Suprapubic skin (tissue), 4 donors: ENCODE measurements at places on chromosomes 7 and 10.
A peak's percentile ranks its signal among the peaks of the same experiment; 100 is the strongest.

DNA sequence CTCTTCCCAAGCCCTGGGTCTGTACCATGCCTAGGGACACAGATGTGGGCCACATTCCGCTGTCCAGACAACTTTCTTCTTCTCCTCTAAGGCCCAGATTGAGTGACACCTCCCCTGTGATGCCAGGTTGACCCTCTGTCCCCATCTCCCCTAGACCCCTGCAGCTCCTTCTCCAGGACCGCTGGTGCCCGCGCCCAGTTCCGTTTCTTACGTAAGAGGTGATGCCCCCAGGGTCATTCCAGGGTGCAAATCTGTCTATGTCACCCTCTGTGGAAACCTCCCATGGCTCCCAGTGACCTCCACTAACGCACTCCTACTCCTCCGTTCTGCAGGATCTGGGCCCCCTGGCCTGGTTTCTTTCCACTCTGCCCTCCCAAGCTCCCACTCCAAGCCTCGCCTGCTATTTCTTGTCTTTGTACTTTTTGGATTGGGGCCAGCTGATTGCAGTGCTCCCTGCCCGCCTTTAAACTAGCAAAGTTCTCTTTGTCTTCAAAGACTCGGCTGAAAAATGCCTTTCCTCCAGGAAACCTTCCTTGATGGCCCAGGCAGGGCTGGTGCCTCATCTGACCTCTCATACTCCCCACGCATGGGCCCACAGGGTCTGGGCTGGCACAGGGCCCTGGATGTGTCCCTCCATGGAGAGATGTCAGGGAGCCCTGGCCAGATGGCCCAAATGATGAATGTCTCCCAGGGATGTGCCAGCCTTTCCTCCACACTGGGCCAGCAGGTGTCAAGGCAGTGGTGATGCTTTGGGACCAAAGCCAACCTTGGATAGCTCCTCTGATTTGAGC is 21.3 kb upstream of the ELN start:
- DNase-seq: no peak

DNA sequence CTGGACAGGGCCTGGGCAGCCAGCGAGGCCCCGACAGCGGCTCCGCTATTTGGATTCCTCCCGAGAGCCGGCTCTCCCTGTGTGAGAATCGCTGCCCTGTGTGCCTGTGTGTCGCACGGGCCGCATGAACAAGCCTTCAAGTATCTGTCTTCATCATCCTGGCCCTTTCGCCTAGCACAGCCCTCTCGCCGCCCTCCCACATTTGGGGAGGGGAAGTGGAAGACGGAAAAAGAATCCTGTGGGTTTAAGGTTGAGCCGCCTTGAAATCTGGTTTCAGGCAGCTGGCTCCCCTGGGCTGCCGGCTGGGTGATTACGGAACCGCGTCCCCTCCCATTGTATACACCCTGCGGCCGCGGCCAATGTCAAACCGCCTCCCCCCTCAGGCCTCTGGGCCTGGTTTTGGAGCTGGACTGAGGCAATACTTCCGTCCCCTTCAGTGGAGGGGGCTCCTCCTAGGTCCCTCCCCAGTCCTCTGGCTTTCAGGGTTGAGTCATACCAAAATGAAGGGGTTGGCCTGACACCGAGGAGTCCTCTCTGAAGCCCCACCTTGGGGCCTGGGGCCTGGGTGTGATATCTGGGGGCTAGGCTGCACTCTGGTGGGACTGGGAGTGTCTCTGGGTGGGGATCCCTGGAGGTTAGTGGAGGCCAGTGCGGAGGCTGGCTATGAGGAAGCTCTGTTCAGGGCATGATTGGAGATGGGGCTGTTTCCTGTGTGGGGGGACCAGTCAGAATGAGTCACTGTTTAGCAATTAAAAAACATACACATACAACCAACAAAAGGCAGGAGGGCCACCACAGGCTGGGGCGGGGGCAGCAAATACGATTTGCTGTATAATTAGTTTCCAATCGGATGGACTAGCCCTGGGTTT is 1.7 kb downstream of the TRIM8 start:
- DNase-seq: peak; percentile 96

GRCh38 chr10:13787015-13787421 is 200.3 kb downstream of the PRPF18 start:
- DNase-seq: no peak

GRCh38 chr10:114048472-114048871 is 4.8 kb downstream of the ADRB1 start:
- DNase-seq: no peak

DNA sequence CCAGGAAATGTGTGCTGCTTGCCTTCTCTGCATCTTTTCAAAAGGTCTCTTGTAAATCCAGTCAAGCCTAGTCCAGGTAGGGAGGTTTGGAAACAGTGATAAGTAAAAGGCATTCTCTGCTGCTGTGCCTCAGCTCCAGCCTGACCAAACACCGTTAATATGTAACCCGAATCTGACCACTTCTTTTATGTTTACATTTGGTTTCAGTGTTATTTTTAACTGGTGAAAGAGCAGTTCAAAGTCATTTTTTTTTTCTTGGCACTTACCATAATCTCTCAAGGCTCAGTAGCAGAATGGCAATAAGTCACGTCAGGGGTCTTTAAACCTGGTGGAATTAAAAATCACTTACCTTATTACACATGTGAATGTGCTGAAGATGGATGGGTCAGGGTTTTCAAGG is 216.8 kb downstream of the PTEN start:
- DNase-seq: no peak

- no peak for DNase-seq
Observed at GRCh38 chr7:156753229-156753560, 112.6 kb downstream of the RNF32 start.

DNA sequence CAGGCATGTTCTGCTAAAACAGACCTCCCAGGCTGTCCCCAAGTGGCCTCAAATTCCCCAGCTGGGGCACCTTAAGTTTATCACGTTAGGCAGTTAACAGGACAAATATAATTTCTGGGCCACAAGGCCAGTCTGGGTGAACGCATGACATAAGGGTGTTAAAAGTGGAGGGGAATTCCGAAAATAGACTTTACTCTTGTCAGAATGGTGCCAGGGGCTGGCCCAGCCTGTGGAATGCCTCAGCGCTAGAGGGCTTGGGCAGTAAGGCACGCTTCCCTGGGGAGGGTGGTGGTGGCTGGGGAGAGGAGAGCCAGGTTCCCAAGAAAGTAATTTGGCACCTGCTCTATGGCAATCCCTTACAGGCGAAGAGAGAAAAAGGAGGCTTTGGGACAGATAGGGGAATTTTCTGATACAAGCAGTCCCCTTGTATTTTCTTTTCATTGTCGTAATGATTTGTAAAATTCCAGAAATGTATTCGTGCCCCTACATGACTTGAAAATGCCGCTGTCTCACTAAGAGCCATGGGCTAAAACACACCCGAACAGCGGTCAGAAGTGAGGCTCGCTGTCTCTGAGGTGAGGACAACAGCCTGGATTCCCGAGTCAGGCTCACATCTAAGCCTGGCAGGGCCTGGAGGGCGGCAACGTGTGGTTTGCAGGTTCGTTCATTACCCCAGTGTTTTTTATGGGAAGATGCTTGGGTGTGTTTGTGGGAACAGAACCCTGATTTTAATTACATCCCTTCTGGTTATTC is 463.2 kb upstream of the GALNT17 start:
- no peak for DNase-seq

DNA sequence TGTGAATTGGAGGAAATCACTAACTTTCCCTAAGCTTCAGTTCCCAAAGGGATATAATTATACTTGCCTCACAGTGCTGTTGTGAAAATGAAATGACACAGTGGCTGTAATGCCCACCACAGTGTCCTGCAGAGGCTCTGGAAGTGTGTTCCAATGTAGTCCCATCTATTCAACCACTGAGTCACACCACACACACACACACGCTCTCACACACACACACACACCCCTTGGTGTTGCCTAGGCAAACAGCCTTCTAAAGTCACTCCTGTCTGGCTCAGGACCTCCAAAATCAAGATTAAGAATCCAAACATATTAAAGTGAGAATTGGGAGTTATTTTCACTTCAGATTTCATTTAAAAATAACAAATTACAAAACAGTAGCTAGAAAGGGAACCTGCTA is 73.3 kb downstream of the NRCAM start:
- no peak for DNase-seq

DNA sequence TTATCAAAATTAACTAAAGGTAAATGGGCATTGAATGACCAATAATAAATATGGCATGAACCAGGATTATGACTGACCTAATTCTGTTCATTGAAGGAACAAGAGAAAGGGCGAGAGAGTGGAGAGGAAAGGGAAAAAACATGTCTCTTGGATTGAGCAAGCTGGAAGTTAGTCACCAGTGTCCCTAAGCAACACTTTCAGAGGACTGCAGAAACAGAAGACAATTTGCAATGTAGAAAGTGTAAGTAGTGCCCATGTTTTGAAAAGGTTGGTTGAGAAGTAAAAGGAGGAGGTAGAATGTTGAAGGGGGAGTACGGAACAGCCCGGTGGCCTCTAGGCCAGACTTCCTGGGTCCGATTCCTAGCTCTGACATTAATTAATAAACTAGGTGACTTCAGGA is 94.6 kb downstream of the FAS start:
- DNase-seq: no peak

DNA sequence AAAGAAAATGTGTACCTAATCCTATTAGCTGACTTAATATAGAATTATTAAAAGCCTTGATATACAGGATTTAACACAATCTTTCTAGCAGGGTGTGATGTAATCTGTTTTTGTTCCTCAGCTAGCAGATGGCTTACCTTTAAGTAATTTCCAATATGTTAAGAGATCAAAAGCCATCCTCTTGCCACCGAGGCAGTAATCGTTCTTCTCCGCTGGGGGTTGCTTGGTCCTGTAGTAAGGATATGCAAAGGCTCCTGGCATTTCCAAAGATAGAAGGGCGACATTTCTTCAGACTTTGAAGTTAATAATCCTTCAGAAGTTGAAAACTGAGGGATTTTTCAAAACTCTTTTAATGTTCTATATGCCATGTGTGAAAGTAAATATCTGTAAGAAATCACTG is 156.4 kb downstream of the FZD1 start:
- no peak for DNase-seq

- no peak for DNase-seq
Observed at GRCh38 chr7:81957517-81957916, 187.7 kb upstream of the HGF start.

GRCh38 chr7:142859829-142860228 is 5.0 kb downstream of the EPHB6 start:
- peak; percentile 67 for DNase-seq

- no peak for DNase-seq
Observed at GRCh38 chr10:28627102-28627501, 50.2 kb upstream of the BAMBI start.

DNA sequence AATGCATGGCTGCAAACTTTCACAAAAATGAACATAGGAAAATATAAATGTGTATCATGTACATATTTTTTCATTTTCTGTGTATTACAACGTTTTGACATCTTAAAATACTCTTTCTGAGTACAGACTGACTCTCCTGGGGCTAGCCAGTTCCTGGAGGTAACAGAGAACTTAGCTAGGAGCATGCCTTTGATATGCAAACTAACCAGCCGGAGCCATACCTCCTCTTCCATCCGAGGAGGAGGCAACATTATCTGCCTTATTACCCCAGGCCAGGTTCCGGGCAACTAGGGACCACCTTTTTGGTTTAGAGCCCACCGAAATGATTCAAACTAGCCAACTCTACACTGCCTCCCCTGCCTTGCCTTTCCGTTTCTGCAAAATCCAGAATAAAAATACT is 33.7 kb upstream of the HECW1 start:
- DNase-seq: no peak

GRCh38 chr10:126375926-126376554 is 12.2 kb downstream of the ADAM12 start:
- no peak for DNase-seq

DNA sequence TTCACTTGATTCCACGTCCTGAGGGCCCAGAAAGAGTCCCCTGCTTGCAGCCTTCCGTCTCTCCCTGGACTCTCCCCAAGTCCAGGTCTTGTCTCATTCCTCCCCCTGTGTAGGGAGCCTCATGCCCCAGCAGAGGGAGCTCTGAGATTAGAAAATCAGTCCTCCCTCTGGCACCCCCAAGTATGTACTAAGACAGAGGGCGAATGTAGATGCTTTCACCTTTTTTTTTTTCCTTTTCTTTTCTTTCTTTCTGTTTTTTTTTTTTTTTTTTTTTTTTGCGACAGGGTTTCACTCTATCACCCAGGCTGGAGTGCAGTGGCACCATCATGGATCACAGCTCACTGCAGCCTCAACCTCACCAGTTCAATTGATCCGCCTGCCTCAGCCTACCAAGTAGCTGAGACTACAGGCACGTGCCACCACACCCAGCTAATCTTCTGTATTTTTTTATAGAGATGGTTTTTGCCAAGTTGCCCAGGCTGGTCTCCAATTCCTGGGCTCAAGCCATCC is 10.3 kb downstream of the SFXN3 start:
- DNase-seq: no peak

- no peak for DNase-seq
Observed at GRCh38 chr7:43669286-43670081, 59.8 kb downstream of the COA1 start.

DNA sequence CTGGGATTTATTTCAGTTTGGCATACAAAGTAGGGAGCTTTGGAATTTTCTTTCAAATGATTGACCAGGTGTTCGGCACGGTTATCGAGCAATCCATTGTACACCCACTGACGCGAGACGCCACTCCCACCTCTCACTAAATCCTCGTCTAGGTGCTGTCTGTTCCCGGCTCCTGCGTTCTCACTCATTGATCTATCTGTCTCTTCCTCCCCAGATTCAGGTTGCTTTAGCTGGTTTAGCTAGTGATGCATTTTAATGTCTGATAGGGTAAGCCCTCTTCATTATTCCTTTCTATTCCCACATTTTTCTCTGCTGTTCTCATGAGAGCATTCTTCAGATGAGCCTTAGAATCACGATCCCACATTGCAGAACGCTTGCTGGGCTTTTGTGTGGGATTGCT is 91.7 kb downstream of the ELFN1 start:
- DNase-seq: no peak

- DNase-seq: no peak
Observed at GRCh38 chr7:26526265-26526587, 234.6 kb downstream of the SNX10 start.

DNA sequence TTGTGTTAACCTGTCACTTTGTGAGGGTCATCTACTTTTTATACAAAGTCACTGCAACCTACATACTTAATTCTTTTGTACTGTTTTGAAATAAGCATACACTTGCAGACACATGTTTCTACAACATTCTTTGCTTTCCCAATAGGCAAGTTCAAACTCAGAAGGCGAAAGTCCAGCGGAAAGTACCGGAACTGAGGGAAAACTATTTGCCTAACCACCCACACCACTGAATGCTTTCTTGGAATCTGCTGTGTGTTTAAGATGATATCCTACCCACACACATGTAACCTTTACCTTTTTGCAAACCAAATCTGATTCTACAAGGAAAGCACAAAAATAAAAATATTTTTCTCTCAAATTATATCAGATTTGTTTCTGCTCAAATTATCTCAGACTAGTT is 139.4 kb upstream of the AGR3 start:
- DNase-seq: no peak

DNA sequence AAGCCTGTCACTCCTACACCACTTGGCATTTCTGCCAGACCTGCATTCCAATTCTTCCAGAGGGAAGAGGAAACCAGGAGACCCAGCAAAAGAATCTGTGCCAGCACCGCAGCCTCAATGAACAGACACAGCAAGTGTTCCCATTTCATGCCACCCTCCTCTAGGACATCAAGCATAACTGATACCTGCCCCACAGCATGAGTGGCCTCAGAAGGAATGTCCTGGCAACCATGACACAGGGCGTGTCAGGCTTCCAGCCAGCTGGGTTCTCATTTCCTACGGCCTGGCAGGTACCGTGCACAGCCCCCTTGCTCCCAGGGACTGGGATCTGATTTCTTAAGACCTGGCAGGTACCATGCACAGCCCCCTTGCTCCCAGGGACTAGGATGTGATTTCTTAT is 7.8 kb downstream of the MAD1L1 start:
- no peak for DNase-seq

- no peak for DNase-seq
Observed at GRCh38 chr7:4201566-4201965, 480.5 kb upstream of the FOXK1 start.
